ENCODE measurements at places on chromosomes 2 and 18.
A peak's percentile ranks its signal among the peaks of the same experiment; 100 is the strongest.

DNA sequence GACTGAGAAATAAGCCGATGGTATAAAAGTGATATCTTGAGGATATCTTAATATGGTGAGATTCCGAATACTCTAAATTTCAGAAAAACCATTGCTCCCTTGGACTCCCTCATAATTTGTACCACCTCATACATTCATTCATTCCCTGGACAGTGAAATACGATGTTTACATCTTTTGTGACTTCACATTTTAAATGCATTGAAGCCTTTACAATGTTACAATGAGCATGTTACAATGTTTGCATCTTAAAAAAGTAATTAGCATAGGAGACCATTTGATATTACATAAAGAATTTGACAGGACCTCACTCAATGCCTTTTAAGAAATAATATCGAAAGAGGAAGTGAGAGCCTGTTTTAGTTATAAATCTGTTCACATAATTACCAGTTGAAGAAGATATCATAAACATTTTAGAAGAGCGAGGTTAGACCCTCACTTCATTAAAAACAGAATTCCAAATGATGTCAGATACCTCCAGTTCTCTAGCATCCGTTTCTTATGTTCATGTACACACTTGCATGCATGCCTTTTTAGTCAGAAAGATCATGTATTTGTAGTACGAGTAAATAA lies 372.0 kb downstream of the ARHGAP15 start:
- no peak for DNase-seq

DNA sequence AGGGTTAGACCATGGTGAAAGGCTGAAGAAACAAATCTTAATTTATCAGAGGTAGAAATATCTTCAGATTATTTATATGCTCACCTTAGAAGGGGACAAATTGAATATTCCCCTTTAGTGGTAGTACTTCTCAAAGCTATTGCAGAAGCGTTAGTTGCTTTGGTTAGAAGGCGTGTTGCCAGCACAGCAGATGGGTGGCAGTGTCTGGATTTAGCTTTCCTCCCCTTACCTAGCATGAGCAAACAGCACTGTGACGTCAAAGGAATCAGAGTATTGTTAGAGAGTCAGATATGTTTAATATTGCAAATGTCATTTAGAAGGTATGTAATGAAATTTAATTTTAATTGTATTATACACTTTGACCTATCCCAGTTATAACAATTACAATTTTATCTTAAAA lies 27.2 kb upstream of the GALR1 start:
- DNase-seq, result no peak

DNA sequence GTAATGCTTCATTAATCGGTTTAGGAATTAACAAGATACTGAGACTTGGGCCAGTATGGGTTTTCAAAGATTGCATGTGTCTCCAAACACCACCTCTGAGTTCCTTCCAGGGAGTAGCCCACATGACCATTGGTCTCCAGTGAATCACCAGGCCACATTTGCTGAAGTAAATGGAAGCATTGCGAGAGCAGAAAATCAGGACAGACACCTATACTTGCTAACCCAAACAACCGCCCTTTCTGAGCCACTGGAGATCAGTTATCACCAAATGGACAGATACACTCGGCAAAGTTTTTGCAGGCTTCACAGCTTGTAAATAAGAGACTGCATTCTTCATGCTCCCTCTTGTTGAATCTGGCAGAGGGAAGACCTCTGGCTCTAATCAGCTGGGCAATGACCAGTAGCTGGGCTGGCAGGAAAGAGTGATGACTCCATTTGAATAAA lies 40.9 kb downstream of the GATA6 start:
- DNase-seq, result no peak

DNA sequence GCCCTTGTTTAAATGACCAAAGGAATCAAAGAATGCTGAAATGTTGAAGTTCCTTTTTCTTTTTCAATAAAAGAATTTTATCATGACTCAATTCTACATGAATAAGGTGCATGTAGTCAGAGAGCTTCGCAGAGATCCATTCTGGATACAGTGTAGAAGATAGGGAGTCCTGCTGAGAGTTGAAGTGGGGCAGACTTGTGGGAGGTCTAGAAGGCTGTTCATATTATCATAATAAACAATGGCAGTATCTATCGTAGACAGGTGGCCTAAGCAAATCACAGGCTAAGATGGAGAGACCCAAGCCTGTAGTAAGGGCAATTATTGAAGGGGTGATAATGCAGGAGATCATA lies 1322.0 kb upstream of the CELF4 start:
- DNase-seq, result no peak

DNA sequence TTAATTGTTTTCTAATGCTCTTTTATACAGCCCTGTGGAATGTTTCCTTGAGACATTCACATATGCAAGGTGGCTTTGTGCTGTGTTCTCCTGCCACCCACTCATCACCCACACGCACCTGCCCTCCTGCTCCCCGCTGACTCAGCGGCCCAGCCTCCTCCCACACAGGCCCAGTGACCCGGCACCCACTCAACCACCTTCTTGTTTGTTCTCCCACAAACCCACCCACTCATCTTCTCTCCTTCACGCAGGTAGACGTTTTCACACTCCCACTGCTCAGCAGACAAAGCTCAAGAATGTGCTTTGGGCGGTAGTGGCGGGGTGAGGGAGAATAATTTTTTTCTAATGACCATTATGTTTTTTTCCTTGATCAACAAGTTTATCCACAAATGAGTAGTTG lies 28.6 kb upstream of the NEMP2 start:
- DNase-seq, result peak; percentile 20

DNA sequence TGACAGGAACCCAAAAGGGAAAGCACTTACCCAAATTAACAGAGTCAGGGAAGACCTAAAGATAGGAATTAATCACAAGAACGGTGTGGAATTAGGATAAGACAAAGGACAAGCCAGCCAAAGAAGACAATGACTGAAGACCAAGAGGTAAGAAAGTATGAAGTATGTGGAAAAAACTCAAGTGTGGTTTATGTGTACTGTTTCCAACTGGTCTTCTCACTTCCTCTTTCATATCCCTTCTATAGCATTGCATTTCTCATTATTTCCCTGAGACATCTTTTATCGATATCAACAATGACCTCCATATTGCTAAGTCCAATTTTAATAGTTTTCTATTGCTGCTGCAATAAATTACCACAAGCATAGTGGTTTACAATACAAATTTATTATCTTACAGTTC lies 313.5 kb upstream of the SLC39A10 start:
- DNase-seq, result no peak

DNA sequence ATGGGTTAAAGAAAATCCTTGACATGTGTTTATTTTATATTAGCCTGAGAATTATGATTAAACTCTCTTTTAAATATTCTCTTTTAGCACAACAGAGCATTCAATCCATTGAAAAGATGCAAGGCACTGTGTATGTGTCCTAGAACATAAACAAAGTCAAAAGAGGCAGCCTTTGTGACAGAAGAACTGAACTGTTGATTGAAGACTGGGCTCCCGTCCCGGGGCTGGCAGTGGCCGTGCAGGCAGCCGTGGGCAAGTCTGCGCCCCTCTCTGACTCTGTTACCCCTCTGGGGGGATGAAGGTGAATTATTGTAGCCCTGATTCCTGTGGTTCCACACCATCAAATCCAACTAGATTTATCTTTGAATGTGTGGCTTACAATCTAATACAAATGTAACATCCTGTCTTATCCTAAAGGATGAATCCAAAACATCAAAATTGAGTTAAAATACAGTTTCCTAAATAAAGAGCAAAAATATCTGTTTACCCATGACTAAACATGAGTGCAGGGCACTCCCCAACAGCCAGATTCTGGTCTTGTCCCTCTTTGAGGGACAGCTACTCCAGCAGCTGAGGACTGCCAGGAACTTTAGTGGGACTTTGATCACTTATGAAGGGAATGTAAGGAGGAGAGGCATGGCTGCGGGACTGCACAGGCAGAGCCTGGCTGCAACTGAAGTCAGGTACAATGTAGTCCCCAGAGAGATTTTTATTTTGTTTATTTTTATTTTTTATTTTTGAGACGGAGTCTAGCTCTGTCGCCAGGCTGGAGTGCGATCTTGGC lies 37.3 kb upstream of the SH3BP4 start:
- no peak for DNase-seq

- no peak for DNase-seq
These were observed 82.3 kb downstream of the TWIST2 start for GRCh38 chr2:238930216-238930615.

GRCh38 chr18:45363196-45363595 lies 252.1 kb upstream of the SLC14A2 start:
- no peak for DNase-seq

DNA sequence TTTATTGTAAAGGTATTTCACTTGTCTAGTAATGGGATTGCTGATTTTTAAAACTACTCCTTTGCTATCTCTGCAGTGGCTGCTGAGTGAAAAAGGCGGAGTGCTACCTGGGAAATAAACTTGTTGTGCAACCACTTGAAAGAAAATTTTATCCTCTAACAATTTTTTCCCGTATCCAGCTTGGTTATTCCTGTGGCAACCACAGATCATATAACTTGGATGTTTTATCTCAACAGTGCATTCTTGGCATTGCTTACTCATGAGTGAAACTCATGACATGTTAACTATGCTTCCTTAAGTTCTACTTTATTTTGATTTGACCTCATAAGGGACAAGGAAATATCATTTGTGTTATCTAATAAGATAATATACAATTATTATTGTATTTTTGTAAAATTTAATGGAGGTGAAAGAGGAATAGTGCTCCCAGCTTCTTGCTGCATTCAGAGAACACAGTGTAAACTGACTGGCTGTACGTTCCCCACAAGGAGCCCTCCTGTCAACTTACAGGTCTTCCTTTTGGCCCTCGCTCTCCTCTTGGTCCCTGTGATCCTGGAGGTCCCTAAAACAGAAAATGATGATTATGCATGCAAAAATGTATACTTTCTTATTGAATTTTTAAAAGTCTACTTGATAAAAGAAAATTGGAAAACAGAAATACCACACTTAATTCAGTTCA lies 82.7 kb downstream of the COL5A2 start:
- no peak for DNase-seq

- peak; percentile 78 for DNase-seq
These were observed 18.9 kb upstream of the WDR33 start for GRCh38 chr2:127829845-127830246.

- peak; percentile 84 for DNase-seq
These were observed 19.9 kb upstream of the CABYR start for GRCh38 chr18:24118750-24119577.

DNA sequence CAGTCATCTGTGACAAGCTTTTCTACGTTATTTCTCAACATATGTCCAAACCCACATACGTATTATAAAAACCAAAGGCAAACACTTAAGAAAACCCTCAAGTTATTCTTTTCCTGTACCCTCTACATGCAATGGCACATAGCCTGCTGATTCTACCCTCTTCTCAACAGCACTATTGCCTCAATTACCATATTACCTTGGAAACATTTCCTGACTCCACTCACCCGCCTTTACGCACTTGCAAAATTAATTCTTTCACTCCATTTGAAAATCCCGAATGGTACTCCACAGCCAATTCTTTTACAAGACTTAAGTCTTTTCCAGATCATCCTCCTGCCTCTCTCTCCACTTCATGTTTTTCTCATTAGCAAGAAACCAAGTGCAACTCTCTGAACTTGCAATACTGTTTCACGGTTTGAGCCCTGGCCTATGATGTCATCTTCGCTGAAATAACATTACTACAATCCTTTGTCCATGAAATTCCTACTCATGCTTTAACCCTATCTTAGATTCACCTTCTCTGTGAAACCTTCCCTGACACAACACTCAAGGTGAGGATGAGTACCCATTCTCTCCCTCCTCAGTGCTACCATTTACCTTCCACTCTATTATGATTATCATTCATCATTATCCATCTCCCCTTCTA lies 29.0 kb downstream of the SESTD1 start:
- no peak for DNase-seq

DNA sequence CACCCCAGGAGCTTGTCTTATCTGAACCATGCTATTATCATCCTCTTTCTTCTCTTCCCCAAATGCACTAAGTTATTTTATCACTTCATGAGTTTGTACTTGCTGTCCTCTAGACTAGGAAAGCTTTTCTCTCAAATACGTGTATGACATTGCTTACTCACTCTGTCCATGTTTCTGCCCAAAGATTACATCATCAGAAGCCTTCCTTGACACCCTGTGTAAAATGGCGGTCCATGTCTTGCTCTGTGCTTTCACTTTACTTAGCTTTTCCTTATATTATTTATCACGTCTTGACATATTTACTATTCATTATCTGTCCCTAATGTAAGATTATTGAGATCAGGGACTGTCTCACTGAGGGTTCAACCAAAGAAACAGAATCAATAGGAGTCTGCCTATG lies 196.1 kb upstream of the ZEB2 start:
- no peak for DNase-seq

- DNase-seq, result no peak
These were observed 16.9 kb downstream of the DAW1 start for GRCh38 chr2:227888289-227888688.

GRCh38 chr2:55452879-55453278 lies 33.2 kb upstream of the CCDC88A start:
- DNase-seq, result no peak

- no peak for DNase-seq
These were observed 810.7 kb downstream of the LRRTM4 start for GRCh38 chr2:76711490-76711889.

DNA sequence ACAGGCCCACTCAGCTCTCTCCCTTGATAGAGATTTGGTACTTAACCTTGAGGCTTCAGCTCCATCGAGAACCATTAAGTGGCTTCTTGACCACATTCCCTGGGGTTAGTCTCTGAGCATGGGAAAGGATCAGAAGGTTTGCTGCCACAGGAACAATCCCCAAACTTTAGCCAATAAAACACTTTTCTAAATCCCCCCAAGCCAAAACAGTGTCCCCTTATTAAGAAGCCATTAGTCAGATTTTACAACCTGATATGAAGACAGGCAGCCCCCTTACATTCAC lies 37.7 kb upstream of the SLC8A1 start:
- no peak for DNase-seq

GRCh38 chr2:236627841-236628240 lies 58.2 kb downstream of the ACKR3 start:
- no peak for DNase-seq

DNA sequence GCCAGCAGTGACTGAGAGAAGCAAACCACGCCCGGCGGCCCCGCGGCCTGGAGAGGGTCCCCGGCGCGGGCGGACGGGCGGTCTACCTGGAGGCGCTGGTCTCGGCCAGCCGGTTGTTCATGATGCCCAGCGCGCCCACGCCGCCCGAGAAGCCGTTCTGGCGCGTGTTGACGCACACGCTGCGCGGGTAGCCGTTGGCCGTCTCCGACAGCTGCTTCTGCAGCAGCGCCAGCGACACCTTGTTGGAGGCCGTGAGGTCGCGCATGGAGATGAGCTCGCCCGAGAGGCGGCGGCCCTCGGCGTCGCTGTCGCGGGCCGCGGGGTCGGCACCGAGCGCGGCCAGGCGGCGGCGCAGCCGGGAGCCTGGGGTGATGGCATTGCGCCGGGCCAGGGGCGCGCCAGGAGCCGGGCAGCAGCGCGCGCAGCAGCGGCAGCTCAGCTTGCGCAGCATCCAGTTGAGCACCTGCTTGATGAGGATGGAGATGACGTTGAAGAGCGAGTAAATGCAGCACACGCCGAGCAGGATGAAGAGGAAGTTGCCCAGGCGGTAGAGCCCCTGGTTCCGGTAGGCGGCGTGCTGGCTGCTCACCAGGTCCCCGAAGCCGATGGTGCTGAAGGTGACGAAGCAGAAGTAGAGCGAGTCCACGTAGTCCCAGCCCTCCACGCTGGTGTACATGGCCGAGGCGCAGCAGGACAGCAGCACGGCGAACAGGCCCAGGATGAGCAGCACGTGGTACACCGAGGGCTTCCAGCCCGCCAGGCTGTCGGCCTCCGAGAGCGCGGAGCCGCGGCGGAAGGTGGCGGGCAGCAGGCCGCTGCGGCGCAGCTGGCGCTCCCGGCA lies 118.1 kb downstream of the MSH2 start:
- DNase-seq, result peak; percentile 82

All from CD4-positive, alpha-beta T cell treated with Interleukin-17A for 1 hour (primary cell).